ENCODE measurements at places on chromosomes 3 and 15.

GRCh38 chr3:153166206-153166605, 4.2 kb downstream of the RAP2B start:
- DNase-seq, result no peak

DNA sequence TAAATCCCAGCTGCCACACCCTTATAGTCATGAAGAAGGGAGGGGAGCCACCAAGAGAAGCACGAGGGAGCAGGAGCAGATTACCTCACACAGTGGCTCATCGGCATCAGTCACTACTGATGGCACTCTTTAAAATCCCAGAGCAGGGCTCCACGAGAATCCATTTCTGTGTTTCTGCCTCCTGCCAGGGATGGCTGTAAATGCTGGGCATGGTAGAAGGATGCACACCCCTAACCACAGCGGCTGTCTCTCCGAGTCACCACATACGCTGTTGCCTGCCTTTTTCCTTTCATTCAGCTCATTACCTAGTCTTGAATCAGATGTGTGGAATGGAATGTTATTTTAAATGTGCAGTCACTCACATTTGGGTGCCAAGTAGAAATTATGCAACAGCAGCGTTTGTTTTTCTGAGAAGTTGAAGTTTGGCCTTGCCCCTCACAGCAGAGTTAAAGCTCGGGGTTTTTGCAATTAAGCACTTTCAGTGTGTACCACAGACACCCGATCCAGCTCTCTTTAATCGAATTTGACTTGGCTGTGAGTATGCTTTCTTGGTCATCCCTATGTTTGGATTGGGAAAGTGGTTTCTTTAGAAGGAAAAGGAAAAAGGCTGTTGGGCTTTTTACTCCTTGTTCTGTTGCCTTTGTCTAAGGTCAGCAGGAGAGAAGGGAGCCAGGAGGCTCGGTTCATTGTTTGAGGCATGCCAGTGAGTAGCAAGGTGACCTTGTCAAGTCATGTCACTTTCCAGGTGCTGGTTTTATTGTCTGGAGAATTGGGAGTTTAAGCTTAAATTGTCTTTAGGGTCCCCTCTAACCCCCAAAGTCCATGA, 284.2 kb upstream of the TPM1 start:
- DNase-seq, result no peak

- DNase-seq, result no peak
Observed at GRCh38 chr15:56411122-56411749, 46.0 kb downstream of the TEX9 start.

GRCh38 chr3:123755501-123755900, 128.6 kb downstream of the MYLK start:
- no peak for DNase-seq

GRCh38 chr3:133535971-133536881, 37.3 kb upstream of the CDV3 start:
- DNase-seq, result no peak

- no peak for DNase-seq
Observed at GRCh38 chr15:99437315-99438223, 128.2 kb upstream of the MEF2A start.

DNA sequence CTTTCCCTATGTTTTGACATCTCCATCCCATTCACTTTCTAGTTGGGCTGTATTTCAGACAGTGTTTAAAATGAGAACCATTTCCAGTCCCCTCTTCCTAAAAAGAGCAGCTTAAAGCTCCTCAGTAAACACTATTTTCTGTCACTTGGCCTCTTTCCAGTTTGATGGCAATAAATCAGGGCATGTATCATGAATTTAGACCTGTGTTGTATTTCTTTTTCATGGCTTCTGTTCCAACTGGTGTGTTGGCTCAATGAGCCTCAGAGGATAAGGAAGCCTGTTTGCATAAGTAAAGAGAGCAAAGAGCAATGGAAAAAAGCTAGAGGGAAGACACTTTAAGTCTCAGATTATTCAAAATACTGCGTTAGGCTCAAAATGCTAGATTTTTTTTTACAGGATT, 7.2 kb downstream of the CCDC80 start:
- no peak for DNase-seq

DNA sequence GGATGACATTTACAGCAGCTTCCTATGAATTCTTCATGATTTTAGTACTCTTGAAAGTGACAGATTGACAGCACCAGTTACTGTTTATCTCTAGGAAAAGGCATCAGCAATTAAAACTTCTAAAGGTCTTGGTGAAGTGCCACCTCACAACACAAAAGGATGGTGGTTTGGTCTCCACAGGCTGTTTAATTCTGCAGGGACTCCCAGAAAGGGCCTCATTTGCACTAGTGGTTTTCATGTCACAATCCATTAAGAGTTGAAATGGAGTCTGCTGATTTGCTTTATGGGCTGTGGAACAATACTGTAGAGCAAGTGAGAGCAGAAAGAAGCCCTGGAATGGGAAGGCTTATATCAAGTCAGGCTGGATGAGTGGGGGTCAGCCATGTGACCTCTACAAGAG, 225.3 kb upstream of the KCNMB2 start:
- DNase-seq, result no peak

GRCh38 chr15:65245096-65245856, 34.0 kb upstream of the CILP start:
- DNase-seq, result no peak

DNA sequence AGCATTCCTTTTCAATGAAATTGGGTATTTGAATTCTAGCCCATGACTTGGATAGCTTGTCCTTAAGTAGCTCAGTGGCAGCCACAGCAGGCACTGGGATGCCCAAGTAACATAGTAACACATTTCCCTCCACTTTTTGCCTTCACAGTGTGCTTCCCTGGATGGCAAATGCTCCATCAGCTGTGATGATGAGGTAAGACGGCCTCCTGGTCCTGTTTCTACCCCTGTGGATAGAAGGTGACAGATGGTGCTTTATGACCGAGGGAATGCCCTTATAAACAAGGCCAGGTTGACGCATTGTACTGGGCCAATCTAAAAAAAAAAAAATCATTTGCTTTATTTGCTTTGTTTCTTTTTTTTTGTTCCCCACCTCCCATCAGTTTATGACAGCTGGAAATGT, 41.8 kb upstream of the LRTM1 start:
- DNase-seq, result no peak

DNA sequence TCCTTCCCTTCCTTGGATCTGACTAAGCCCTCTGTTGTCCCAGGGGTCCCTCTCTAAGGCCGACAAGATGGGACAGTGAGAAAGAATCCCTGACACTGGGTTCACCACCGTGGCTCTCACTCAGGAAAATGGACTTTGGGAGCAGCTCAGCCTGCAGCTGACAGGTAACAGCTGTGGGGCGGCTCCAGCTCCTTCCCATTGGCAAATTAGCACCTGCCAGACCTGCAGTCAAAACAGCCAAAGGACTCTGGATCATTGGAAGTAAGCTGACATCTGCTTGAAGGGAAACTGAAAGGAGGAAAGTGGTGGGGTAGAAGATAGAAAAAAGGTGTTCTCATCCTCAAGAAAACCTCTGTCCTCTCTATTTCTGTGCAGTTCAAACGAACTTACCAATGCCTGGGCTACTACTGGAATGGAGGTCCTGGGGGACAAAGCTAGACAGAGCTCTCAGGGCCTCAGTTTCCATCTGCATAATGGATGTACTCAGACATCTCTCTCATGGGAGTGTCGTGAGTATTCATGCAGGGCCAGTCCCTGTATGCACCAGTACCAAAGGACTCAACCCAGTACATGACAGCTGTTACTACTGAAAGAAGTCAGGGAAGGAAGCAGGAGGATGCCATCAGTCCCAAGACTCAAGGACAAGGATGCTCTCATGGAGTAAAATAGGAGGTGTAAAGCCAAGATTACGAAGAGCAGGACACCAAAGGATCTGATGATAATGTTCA, 53.6 kb upstream of the DCLK3 start:
- no peak for DNase-seq
